CD4-positive, CD25-positive, alpha-beta regulatory T cell (primary cell): ENCODE measurements at places on chromosomes 11 and 22. TPM values are rescaled to one million over a fixed set of nuclear protein-coding genes. Genes with fewer than 3 reads are reported as not detected.

CHRNA10 gene
- 1.4 TPM for total RNA-seq

DNA sequence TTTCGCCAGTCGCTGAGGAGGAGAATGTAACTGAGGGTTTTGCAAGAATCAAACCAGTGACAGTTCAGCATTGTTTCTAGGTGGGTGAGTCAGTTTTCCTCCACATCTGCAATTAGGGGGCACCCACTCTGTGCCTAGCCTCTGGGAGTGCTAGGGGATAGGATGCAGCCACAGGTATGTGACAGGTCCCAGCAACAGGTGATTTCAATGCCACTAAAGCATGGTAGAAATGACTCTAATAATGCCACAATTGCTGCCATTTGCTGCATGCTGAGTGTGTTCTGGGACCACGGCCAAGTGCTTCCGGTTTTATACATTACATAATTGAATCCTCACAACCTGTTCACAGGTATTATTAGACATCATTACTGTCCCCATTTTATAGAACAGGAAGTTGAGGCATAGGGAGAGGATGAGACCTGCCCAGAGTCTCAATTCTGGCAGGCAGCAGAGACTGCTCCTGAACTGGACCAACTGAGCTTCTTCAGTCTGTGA lies 556 bp downstream of the CRYBB2 start:
- H3K27ac ChIP-seq: no peak overlapping the region
- H3K27me3 ChIP-seq: peaks cover 2% of the 10 kb centered on the region
- H3K4me3 ChIP-seq: no peak overlapping the region
- DNase-seq: no peak
- H3K4me1 ChIP-seq: no peaks in the 10 kb centered on the region
- no peaks in the 10 kb centered on the region for H3K36me3 ChIP-seq

- DNase-seq: no peak
- no peak overlapping the region for H3K4me3 ChIP-seq
- no peak overlapping the region for H3K27ac ChIP-seq
- no peaks in the 10 kb centered on the region for H3K36me3 ChIP-seq
- H3K27me3 ChIP-seq: no peaks in the 10 kb centered on the region
These were observed 191.4 kb downstream of the TENM4 start for GRCh38 chr11:79249295-79249993.

HSD17B12 gene
- total RNA-seq: 17.5 TPM

TREH gene
- total RNA-seq: not detected

BIK gene
- 1.7 TPM for total RNA-seq

MYOD1 gene
- not detected for total RNA-seq

DNA sequence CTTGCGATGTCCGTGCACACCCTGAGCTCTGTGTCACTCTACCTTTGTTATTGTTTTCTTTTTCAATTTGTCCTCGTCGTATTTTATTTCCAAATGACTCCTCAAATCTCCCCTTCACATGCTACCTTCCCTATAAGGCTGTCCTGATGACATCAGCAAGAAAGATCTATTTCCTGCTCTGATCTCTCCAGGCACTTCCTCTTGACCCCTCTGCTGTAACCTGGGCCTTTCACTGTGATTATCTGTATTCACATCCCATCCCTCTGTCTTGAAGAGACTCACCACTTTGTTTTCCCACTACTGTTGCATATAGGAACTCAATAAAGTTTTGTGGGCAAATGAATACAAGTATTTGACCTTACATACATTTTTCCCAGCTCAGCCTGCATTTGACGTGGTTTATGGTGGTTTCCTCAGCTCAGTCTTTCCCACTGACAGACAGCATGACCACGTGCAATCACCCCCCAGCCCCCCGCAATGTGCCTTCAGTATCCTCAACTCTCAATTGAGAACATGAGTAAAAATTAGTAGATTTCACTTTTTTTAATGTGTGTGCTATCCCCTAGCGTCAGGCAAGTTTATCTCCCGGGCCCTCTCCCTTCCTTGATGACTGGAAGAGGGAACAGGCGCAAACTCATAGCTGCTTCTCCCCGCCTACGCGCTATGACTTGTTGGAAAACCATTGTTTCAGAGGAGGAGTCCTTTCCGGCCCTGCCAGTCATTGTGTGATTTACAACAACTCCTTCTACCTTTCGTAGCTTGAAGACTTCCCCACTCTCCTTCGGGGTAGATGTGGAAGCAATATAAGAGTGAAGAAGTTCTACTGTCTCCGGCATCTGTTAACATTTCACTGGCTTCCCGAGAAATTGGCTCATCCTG lies 498.5 kb downstream of the NTM start:
- H3K4me3 ChIP-seq: no peak overlapping the region
- no peaks in the 10 kb centered on the region for H3K4me1 ChIP-seq
- no peak for DNase-seq
- no peaks in the 10 kb centered on the region for H3K36me3 ChIP-seq
- H3K27ac ChIP-seq: no peak overlapping the region
- no peaks in the 10 kb centered on the region for H3K27me3 ChIP-seq
